Natural killer cell (primary cell): ENCODE measurements at places on chromosomes 12 and 14.

DNA sequence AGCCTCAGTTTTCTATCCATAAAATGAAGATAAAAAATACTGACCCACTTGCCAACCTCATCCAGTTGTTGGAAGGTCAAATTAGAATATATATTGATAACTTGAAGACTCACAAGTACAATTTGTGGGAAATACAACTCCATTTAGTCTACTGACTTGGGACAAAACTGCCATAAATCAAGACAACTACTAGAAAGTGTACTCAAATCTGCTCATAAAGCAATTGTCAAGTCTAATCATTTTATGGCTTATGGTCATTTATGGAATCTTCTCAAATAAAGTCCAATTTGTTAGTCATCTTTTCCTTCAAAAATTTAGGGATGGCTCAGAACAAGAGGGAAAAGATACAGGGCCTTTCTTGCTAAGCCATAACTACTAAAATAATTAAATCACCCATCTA is 7.0 kb downstream of the BTG1 start:
- DNase-seq, result no peak

DNA sequence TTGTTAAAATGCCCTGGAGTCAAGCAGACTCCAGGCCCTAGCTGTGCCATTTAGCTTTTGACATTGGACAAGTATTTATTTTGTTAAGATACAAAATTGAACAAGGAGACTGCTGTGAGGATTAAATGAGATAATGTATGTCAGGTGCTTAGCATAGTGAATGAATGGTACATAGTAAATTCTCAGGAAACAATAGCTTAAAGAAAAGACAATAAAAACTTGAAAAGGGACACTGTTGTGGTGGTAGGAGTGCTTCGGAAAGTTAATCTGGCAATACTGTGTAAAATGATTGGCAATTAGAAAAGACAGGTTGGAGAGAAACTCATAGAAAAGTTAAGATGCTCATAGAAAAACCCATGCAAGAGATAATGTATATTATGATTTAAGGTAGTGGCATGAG is 19.7 kb downstream of the PALS1 start:
- DNase-seq, result no peak

DNA sequence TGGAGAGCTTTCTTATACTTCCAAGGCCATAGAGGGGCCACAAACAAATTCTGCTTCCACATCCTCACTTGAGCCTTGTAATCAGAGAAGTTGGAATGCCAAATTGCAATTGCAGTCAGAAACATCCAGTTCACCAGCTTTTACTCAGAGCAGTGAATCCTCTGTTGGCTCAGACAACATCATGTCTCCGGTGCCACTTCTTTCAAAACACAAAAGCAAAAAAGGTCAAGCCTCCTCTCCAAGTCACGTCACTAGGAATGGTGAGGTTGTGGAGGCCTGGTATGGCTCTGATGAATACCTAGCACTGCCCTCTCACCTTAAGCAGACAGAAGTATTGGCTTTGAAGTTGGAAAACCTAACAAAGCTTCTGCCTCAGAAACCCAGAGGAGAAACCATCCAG is 217.1 kb downstream of the AKAP6 start:
- no peak for DNase-seq

DNA sequence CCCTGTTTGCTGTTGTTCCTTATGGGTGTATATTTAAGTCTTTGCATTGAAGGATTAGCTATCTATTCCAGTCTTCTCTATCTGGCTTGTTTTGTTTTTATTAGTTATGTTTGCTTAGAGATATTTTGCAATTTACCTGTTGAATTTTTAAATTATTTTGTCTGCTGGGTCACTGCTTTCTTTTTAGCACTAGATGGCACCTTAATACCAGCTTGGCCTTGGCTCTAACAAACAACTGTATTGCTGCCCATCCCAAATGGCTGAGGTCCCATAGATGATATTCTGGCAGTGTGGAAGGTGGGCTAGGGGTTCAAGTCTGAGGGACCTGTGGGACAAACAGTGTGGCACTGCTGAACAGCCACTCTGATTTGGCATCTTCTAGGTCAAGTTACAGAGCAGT is 144.0 kb upstream of the FBXO33 start:
- no peak for DNase-seq

DNA sequence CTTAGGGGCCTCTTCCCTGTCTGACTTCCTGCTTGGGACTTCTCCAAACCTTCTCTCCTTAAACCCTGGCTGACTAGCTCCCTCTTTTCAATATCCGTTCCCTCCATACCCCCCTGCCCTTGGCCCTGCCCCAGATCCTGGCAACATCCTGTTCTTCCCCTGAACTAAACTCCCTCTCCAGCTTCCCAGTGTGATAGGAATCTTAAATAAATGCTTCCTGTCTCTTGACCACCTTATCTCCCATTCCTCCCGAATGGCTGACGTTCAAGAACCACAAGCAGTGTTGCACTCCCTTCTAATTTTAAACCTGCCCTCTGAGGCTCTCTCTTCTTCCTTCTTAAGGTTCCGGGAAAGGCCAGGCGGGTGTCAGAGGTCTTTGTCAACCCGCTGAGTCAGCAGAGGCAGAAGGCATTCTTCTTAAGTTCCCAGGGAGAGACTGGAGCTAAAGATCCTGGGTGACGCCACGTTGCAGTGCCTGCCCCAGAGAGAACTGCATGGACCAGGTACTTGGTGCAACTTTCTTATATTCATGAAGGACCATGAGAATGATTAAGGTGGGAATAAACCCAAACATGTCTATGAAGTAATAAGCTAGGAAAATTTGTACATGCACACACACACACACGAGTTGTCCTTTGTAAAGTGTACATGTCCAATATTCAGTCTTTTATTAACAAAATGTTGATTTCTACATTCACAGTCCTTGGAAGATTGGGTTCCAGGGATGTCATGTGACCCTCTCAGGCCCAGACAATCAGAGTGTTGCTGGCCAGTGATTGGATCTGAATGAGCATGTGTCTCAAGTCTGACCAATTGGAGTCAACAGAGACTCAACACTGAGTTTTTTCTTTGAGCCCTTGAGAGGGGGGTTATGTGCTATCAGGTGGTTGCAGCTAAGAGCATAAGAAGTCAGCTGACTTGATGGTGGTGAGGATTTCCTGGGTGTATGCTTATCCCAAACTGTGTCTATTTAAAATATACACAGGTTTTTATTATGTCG is 420.2 kb upstream of the TBX3 start:
- no peak for DNase-seq

GRCh38 chr14:90444077-90444696 is 47.4 kb downstream of the CALM1 start:
- no peak for DNase-seq

GRCh38 chr12:113591480-113591974 is 119.9 kb upstream of the LHX5 start:
- DNase-seq, result no peak

- no peak for DNase-seq
Observed at GRCh38 chr12:86148612-86149011, 107.6 kb downstream of the MGAT4C start.

DNA sequence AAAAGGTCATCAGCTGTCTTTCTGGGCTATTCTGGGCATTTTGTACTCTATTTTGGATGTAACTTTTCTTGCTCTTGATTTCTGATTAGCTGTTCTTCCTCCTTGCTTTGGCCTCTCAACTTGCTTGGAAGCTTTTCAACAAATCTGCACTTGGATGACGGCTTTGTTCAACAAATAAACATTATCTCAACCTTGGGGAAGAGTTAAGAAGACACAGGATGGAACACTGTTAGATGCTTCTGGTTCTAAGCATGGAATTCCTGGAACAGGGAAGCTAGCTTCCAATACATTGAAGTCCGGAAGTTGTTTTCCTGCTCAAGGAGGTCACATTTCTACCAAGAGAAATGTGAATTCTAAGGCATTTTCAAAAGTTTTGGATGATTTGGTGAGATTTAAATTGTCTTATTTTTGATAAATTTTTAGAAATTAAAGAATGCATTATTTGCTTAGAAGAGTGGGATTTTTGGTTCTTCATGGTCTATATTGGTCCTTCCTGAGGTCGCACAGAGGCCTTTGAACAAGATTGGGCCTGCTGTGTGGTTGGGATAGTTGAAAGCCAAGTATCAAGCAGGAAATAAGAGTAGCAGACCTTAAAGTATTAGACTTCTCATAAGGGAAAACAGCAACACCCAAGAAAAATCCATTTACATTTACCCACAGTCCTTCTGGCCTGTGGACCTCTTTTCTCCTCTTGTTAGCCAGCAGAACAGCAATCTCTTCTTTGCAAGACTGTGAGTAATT is 59.2 kb downstream of the PPFIBP1 start:
- DNase-seq, result no peak

DNA sequence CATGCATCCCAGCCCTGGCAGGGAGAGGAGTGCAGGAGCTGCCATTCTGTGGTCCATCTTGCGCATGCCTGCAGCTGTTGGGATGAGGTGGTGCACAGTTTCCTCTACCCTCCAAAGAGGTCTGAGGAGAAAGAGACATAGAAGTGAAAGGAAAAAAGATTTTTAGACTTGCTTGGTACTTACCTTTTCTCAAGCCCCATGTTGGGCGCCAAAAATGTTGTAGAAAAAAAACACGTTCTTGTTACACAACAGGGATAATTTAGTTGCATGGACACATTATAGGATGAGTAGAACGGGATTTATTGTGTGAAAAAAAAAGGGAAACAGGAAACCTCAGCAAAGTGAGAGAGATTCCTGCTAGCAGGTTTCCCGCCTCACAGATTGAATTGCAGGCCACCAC is 244.4 kb upstream of the GARIN2 start:
- no peak for DNase-seq

- DNase-seq, result peak; percentile 9
Observed at GRCh38 chr14:89165189-89166181, 251.5 kb downstream of the FOXN3 start.

- no peak for DNase-seq
Observed at GRCh38 chr14:63854330-63854729, 1.5 kb downstream of the SYNE2 start.

DNA sequence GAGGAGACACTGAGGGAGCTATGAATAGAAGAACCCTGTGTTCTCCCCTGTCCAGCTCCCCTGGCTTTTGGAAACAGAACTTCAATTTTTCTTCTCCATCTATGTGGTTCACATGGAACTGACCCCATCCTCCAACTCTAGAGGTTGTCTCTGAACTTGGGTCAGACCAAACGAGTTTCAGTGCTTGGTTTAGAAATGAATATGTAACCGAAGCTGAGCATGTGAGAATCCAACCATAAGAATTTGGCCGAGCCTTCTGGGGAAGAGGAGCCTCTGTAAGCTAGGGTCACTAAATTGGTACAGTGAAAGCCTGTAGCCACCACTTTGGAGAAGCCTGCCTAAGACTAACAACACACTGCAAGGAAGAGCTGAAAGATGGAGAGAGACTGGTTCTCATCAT is 464.4 kb downstream of the ZFP36L1 start:
- no peak for DNase-seq

GRCh38 chr12:76201758-76202157 is 117.3 kb upstream of the NAP1L1 start:
- DNase-seq, result no peak

- no peak for DNase-seq
Observed at GRCh38 chr12:1203735-1204019, 212.7 kb downstream of the ERC1 start.

GRCh38 chr12:15534322-15534721 is 212.0 kb downstream of the PTPRO start:
- peak; percentile 68 for DNase-seq

DNA sequence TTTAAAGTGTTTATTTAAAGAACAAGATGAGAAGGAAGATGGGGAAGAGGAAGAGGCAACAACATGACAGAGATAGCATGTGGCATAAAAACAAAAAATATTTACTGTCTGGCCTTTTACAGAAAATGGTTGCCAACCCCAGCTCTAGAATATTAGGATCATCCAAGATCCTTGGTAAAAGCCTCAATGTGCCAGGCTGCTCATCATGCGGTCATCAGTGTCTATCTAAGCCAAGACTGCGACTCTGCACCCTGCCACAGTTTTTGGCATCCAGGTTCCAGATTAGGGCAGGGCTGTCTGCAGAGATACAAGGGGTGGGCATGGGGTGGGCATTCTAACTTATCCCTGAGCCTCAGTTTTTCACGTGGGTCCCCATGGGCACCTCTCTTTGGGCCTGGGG is 46.9 kb upstream of the CNTN1 start:
- DNase-seq, result no peak

GRCh38 chr14:59869381-59870255 is 958 bp downstream of the RTN1 start:
- no peak for DNase-seq

GRCh38 chr14:24463017-24463883 is 20.7 kb upstream of the SDR39U1 start:
- no peak for DNase-seq

- DNase-seq, result no peak
Observed at GRCh38 chr12:120783197-120783596, 57.6 kb downstream of the ACADS start.

DNA sequence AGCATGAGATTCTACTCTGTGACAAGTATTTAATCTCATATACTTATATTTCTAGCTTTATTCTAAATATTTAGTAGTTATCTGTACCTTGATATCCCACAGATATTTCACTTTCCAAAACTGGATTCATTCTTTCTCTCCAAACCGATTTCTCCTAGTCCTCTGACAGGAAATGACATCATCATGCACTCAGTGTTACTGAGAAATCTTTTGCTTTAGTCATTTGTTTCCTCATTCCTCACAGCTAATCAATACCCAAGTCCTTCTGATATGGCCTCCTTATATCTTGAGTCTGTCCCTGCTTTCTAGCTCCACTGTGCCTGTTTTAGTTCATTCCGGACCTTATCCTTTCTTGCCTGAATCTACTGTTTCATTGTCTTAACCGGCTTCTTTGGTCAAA is 39.4 kb upstream of the E2F7 start:
- DNase-seq, result no peak

GRCh38 chr12:96521895-96522682 is 32.7 kb downstream of the CFAP54 start:
- no peak for DNase-seq

DNA sequence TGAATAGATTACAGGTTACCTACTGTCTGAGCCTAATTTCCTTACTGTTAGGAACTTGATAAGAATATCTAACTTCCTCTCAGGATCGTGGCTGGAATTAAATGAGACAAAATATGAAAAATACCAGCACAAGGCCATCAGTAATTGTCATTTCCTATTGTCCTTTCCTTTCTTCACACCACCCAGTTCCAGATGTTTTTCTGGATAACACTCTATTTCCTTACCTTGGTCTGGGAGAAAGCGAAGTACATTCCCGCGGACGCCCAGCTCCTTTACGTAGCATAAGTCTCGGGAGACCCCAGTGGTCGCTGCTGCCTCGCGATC is 376 bp downstream of the GDF3 start:
- no peak for DNase-seq

- DNase-seq, result no peak
Observed at GRCh38 chr12:68745376-68745903, 536 bp upstream of the SLC35E3 start.
